ENCODE measurements at places on chromosomes 2 and 18.

DNA sequence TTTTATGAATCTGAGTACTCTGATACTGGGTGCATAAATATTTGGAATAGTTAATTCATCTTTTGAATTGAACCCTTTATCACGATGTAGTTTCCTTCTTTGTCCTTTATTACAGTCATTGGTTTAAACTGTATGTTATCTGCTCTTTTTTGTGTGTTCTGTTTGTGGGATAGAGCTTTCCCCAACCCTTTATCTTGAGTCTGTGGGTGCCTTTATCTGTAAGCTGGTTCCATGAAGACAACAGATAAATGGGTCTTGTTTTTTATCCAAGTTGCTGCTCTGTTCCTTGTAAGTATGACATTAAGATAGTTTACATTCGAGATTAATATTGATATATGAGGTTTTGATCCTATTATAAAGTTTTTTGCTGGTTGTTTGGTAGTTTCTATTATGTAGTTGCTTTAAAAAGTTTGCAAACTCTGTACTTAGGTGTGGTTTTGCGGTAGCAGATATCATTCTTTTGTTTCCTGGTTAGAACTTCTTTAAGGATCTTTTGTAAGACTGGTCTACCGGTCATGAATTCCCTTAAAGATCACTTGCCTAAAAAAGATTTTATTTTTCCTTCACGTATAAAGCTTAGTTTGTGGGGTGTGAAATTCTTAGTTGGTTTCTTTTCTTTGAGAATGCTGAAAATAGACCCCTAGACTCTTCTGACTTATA is 1451.3 kb upstream of the SLC39A10 start:
- no peak for DNase-seq

GRCh38 chr2:191612496-191612895 is 65.4 kb upstream of the NABP1 start:
- no peak for DNase-seq

DNA sequence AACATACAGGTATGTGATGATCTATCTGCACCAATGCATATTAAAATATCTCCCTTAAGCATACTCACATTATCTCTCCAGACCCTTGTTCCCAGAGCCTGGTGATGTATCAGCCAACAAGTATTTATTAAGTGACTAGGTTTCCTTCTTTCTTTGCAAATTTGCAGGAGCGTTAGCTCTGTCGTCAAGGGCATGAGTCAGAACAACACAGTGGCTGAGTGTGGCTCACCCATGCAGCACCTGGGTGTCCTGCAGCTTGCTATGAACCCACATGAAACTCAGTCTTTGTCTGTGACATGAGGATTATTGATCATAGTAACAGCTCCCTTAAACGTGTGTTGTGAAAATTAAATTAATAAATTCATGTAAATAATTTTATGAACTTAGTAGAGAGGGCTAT is 96.6 kb downstream of the PIEZO2 start:
- DNase-seq = no peak

- no peak for DNase-seq
These were observed 731.6 kb downstream of the SOCS6 start for GRCh38 chr18:71020342-71021029.

GRCh38 chr2:70084973-70085710 is 2.1 kb upstream of the PCBP1 start:
- DNase-seq = peak; percentile 51

DNA sequence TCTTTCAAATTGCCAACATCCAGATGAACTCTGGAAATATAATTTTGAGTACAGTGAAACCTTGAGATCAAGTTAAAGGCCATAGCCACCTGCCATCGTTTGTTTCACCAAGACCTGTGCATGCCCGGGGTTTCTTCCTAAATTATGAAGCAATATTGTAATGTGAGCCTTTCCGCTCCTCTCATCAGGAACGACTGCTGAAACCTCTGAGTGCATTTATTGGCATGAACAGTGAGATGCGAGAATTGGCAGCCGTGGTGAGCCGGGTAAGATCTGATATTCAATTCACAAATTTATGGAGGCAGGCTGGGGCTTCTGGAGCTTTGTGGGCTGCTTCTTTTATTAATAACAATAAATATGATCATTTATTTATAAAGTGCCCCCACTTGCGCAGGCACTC is 27.7 kb upstream of the ELOA2 start:
- no peak for DNase-seq

- no peak for DNase-seq
These were observed 88.1 kb downstream of the TTC27 start for GRCh38 chr2:32715981-32716380.

DNA sequence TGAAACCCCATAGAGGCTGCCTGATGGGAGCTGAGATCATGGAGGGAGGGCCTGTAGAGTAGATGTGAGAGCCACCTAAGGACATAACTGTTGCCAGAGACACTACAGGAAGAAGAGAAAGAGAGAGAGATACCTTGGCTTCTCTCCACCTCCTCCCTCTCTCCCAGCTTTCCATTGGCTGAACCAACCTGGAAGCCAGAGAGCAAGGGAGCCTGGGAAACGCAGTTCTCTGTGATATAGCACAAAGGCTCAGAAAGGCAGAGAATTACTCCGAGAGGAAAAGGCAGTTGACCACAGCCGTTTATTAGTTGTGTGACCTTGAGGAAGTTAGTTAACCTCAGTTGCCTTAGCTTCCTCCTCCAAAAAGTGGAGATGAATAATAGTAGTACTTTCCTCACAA is 37.7 kb upstream of the MAT2A start:
- DNase-seq = no peak

- DNase-seq = no peak
These were observed 61.1 kb upstream of the CXCR4 start for GRCh38 chr2:136178941-136179601.

GRCh38 chr2:239358062-239358754 is 42.6 kb downstream of the HDAC4 start:
- no peak for DNase-seq

DNA sequence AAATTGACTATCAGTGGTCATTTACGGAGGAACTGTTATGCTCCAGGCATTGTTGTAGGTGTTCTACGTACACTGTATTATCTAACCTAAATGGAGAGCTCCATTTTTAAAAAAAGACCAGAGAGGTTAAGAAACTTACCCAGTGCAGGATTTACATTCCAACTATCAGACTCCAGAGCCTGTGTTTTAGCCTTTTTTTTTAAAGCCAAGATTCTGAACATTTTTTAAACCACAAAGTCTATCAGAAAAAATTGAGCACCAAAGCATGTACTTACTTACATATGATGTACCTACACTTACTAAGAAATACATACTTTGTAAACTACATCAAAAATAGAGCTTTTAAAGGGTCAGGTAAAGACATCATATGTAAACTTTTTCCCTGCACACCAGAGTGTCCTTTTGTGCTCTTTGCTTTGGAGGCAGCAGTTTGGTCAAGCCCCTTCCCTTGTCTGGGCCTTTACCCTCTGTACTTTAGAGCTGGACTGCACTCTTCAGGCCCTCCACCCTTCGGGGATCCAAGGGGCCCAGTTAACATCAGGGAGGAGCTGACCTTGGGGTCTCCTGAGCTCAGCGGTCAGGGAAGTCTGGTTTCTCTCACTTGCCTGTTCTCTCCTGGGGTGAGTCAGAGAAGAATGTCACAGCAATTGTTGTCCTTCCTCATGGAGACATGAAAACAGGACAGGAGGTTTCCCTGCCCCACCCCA is 58.4 kb downstream of the ITGB1BP1 start:
- no peak for DNase-seq

DNA sequence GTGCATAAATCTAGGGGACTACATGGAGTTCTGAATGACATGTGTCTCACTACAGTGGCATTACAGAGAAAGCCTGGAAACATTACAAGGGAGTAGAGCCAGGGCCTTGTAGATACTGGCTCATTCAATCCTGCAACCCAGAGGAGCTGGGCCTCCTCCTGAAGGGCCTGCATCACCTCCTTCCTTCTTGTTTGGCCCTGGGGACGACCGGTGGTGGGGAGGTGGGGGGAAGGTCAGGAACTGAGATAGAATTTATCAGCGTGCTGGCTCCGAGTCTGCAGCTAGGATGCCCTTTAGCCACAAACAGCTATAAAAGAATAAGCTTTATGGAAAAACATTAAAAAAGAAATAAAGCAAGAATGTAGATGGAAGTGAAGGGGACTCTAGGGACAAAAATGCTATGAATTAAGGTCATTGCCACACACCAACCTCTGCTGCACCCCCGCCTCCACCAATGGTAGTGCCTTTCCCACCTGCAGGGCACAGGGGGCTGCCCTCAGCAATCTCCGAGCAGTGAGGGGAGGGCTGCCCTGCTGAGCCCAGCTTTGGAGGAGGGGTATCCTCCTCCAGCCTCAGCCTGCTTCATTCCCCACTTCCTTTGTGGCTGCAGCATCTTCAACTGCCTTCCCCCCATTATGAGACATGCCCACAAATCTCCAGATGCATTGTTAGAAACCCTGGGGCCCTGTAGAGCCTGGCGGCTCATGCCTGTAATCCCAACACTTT is 149.0 kb downstream of the MSH2 start:
- DNase-seq = no peak

GRCh38 chr18:25075783-25076182 is 276.2 kb downstream of the ZNF521 start:
- DNase-seq = no peak

All from T-helper 1 cell (primary cell).